ENCODE measurements at places on chromosomes 5 and 9.

DNA sequence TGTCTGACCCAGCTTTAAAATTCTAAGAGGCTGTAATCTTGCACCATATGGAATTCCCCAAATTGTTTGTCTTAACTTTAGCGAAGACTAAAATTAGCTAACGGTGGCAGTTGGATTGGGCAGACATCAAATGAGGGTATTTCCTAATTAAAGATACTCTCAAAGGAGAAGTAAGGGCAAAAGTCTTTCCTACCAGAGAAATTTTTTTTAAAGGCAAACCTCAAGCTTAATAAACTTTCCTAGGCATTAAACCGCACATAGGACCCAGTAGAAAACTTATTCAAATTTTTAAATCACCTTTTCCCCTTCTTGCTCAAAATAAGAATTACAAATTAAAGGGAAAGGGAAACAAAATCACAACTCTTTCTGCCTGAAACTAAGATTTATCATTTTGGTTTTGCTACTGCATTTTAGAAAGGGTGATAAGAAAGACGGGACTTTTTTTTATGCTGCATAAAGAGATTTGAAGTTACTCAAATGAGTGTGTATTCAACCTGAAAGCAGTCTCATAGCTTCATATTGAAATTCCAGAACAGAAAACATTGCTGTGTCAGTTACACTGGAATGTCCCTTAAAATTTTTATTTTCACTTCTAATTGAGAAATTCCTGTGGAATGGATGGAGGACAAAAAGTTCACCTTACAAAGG is 189.1 kb upstream of the PTGER4 start:
- no peak for DNase-seq

DNA sequence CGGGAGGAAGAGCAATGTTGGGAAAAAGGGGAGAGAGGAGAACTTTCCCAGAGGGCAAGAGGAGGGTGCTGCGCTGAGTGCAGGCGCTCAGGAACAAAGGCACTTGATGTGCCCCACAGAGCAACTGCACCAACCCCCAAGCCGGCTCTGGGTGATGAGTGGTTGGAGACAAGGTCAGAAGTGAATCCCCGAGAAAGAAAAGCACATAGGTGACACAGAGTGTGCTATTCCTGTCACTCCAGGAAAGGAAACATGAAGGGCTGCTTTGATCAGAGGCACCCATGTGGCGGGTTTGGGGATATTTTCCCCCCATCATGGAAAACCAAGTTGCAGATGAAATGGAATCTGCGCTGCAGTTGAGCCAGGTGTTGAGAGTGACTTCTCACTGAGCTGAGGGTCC is 20.7 kb upstream of the SLC25A48 start:
- DNase-seq = no peak

- no peak for DNase-seq
Observed at GRCh38 chr5:16456103-16456832, 9.3 kb downstream of the ZNF622 start.

DNA sequence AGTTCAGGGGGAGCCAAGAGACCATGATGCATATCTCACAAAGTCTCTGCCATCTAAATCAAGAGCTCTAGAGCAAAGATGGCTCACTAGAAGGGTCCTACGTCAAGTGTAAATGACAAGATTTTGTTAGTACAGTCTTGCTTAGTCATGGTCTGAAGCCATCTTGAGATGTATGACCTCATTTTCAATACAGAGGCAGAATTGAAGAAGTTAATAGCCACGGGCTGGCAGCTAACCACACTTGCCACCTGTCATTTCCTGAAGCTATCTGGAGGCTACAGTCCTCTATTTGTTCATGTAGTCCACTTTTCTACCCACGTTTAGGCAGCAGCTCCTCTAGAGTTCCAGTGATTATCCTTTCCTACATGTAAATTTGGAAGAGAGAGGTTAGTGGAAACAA is 231.7 kb upstream of the CDH12 start:
- no peak for DNase-seq

GRCh38 chr9:136107953-136108647 is 10.6 kb downstream of the TMEM250 start:
- no peak for DNase-seq

GRCh38 chr9:111484572-111484894 is 350 bp upstream of the ECPAS start:
- DNase-seq = no peak

DNA sequence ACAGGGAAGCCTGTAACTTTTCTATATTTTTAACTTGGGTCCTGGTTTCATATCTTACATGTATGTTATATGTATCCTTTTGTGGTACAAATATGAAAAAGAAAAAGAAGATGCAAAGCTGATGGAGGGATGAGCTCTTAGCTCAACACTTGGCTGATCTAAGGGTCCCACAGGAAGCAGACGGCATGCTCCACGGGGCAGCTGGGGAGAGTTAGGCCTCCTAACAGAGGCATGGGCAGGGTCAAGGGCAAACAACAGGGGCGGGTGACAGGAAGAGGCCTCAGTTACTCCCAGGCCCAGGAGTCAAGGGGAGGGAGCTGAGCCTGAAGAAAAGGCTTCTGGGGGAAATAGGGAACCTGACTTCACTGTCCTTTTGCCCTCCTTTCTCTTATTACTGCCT is 287.2 kb downstream of the ZSWIM6 start:
- no peak for DNase-seq

- no peak for DNase-seq
Observed at GRCh38 chr9:128523199-128523925, 18.8 kb downstream of the GLE1 start.

Measured in GM12891 (cell line).